ENCODE measurements at places on chromosomes 11 and 22.

- DNase-seq: no peak
These were observed 18.6 kb upstream of the OR56A3 start for GRCh38 chr11:5923427-5923776.

DNA sequence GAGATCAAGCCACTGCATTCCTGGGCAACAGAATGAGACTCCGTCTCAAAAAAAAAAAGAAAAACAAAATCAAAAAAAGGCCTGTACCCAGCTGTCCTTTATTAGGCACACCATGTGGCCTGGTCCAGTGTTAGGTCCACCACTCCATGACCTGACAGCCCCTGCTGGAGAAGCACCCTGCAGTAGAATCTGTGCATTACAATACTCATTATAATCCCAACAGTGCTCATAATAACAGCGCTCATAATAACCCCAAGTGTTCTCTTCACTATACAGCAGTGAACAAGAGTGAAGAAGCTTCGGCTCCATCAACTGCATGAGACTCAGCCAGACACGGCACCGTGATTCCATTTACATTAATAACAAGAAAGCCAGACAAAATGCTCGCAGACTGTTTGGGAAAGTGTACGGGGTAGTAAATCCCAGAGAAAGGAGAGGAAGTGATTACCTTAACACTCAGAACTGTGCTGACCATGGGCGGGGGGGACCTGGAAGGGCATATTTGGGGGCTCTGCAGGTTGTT is 8.9 kb upstream of the EHD1 start:
- DNase-seq: no peak

- no peak for DNase-seq
These were observed 10.8 kb downstream of the PARVA start for GRCh38 chr11:12388173-12388572.

DNA sequence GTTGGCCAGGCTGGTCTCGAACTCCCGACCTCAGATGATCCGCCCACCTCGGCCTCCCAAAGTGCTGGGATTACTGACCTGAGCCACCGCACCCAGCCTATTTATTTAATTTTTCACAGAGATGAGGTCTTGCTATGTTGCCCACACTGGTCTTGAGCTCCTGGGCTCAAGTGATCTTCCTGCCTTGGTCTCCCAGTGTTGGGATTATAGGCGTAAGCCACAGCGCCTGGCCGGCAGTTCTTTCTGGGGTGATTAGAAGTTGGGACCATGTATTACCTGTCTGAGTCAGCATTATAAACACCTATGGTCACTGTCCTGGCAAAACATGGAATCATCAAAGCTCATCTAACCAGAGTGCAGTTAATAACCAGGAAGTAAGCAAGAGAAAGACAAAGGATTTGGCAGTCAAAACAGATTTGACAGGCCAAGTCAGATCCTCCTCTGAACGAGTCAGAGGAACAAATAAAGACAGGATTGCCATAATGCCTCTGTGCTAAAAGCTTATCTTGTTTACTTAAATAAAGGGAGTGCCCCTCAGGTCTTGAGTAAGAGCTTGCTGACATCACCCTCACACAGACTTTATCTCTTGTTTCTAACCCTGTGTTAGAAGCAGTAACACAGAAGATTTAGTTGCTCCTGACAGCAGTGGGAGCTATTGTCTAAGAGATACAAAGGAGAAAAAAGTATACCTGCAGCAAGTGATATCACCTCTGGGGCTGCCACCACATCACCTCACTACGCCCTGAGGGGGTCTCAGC is 3.7 kb downstream of the SERPIND1 start:
- peak; percentile 21 for DNase-seq

DNA sequence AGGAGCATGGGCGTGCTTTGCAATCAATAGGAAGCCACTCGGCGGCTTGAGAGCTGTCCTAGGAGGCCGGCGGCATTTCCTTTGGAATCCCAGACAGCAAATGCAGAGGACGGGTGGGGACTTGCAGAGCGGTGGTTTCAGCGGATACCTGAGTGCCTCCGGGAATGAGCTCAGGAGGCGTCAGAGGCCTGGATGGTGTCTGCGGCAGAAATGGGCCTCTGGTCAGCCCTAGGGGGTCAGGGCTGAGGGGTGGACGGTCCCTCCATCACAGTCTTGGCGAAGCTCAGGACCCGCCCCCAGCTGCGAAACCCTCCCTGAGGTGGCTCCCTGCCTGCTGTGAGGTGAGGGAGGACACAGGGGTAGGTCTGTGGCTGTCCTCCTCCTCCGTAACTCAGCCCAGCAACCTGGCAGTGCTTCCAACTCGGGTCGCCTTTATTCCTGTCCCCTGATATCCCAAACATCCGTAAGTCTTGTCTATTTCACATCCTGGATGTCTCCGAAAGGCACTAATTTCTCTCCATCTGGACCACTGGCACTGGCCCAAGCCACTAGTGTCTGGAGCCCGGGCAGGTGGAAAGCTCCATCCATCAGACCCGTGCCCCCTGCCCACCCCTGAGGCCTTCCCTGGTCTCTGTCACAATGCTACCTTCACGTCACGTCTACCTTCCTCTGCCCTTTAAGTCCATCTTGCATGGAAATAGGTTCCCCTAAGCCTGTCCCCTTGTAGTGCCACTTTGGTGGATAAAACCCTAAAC is 686.6 kb downstream of the BRD1 start:
- DNase-seq: no peak

DNA sequence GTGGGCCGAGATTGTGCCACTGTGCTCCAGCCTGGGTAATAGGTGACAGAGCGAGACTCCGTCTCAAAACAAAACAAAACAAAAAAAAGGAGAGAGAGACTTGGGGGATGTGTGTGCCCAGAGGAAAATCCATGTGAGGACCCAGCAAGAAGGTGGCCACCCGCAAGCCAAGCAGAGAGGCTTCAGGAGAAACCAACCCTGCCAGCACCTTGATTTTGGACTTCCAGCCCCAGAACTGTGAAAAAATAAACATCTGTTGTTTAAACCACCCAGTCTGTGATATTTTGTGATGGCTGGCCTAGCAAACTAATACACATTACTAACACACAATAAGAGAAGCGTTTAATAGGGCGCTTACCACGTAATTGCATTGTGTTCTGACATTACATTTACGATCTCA is 21.2 kb downstream of the TXN2 start:
- DNase-seq: no peak

DNA sequence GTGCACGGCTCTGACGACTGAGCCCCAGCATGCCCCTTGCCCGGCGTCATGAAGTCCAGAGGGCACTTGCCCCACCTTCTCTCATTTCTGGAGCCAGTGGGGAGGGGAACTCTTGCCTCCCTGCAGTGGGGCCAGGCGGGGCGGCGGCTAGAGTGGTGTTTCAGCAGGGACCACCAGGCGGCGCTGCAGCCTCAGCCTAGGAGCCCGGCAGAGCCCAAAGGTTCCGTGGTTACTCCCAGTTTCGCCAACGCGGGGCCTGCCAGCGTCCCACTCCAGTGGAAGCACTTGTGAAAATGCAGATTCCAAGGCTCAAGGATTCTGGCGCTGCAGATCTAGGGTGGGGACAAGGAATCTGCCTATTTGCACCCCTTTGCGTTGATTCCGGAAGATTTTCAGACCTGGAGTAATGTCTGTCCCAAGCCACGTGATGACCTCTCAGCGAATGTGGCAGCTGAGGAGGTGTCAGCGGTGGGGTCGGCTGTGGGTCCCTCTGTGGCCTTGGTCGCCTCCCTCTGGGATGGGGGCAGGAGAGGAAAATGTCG is 55.7 kb downstream of the CD82 start:
- DNase-seq: peak; percentile 46

- DNase-seq: no peak
These were observed 17.7 kb downstream of the CABP7 start for GRCh38 chr22:29737251-29738117.

DNA sequence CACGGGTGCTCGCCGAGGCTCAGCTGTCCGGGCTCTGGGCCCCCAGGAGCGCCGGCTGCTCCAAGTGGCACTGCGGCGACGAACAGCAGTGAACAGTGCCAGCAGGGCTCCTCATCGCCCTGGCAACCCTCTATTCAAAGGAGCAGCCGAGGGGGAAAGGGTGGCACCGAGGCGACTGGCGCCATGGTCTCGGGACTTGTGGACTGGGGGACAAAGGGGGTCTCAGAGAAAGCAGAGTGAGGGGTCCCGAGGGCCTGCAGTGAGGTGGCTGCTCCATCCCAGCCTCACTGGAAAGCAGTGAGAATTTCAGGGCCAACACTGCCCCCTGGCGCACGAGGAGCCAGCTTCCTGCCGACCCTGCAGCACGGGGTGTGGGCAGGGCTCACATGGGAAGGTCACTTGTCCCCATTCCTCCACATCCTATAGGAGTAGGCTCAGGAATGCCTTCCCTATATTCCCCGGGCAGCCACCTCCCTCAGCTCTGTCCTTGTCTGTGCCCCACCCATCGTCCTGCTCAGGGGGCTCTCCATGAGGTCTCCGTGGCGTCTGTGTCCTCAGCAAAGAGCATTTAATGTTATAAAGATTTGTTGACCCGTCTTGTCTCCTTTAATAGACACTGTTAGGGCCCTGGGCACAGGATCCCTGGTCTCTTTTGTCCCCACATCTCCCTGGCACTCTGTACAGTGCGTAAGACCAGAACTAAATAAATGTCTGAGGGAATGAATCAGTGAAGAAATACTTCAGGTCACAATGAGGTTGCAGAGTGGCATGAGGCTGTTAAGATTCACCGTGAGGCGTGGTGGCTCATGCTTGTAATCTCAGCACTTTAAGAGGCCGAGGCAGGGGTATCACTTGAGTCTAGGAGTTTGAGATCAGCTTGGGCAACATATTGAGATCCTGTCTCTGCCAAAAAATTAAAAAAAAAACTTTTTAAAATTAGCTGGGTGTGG is 26.4 kb downstream of the LRFN4 start:
- peak; percentile 51 for DNase-seq

DNA sequence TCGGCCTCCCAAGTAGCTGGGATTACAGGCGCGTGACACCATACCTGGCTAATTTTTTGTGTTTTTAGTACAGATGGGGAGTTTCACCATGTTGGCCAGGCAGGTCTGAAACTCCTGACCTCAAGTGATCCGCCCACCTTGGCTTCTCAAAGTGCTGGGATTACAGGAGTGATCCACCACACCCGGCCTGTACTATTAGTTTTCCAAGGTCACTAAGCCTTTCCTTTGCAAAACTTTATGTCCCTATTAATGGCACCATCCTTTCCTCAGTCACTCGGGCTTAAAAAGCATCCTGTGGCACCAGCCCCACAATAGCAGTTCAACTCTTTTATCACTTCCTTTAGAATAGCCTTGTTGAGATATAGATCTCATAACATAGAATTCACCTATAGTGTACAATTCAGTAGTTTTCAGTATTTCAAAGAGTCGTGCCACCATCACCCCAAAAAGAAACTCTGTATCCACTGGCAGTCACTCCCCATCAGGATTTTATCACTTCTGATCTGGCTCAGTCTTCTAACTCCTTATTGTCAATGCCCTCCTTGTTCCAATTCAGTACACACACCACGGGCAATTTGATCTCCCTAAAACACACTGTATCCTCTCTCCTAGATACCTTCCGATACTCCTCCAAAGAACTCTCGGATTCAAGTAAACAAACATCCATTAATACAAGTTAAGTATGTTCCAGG is 921 bp upstream of the BCL2L13 start:
- DNase-seq: no peak

DNA sequence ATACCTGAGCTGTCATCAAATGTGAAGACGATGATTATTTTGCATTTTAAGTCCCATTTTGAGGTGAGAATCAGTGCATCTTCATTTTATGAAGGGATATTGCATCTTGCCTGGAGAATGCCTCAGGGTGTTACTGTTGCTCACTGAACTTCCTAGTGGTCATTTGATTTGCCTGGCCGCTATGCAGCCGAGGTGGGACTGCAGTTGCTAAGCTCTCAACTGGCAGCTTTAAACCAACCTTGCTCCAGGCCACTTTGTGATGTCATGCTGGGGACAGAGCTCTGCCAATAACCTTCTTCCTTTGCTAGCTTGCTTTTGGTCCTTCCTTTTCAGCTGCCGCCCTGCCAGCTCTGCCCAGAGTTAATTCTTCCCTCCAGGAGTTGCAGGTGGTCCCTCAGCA is 409.4 kb upstream of the B3GAT1 start:
- DNase-seq: no peak

- DNase-seq: no peak
These were observed at the start of gene C11orf86 for GRCh38 chr11:66974724-66975404. Gene C11orf86 (plus strand): TSS chr11:66975304. CDS start chr11:66975363, 59 bp downstream.

- no peak for DNase-seq
These were observed 1035.3 kb downstream of the NTM start for GRCh38 chr11:132405728-132406127.

DNA sequence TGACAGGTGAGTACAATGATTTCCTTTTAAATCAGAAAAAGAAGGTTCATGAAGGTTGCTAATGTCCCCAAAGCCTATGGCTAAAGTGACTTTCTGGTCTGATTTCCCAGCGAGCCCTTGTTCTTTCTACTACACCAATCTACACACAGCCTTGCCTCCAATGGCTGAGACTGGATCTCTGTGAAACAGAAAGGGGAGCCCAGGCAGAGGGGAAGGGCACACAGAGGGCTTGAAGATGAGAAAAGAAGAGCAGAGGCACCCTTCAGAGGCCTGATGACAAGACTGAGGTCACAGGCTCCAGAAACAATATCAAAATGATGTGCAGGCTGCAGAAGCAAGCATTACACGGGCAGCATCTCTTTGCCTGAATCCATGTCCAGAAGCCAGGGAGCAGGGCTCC is 1.5 kb downstream of the SYN3 start:
- DNase-seq: no peak

GRCh38 chr22:25051983-25052710 is 99.6 kb downstream of the KIAA1671 start:
- no peak for DNase-seq

- DNase-seq: no peak
These were observed 54.9 kb downstream of the PHF21A start for GRCh38 chr11:46066335-46066734.

DNA sequence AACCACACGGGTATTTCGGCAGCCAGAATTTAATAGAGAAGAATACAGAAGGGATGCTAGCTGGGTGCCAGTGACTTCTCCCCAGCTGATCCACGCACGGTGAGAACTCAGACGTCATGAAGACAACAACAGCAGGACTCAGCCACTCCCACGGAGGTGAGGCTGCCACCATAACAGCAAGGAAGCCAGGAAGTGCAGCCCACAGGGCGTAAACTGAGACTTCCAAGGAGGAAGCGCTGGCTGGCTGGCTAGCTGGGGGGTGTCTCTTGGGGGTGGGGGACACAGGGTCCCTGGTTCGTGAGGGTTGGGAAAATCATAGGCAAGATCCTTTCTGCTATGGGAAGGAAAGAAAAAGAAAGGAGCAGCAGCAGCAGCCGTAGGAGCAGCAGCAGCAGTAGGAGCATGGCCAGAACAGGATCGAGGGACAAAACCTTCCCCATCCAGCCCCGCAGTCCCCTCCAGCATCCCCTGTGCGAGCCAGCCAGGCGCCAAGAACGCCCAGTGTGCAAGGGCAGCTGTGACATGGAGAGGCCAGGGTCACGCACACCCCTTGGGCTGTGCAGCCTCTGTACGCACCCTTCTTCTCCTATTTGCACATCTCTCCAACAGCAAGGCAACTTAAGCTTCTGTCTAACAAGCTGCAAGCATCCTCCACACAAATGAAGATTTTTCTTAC is 49.6 kb upstream of the SHANK2 start:
- no peak for DNase-seq
